ENCODE measurements at places on chromosomes 6 and 20.
A peak's percentile ranks its signal among the peaks of the same experiment; 100 is the strongest.

DNA sequence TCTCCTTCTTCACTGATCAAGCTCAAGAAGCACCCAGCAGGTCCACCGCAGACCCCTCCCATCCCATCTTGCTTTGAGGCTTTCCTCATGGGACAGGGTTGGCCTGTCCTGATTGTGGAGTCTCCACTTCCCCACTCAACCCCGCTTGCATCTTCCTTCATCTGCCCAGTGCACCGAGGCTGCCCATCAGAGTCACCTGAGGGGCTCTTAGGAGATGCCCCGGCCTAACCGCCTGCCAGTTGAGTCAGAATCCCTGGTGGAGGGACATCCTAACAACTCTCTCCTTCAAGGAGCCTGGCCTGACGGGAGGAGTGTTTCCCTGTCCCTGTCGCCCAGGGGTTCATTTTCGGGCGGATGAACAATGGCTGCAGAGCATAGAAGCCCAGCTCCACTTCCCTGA is 46.1 kb downstream of the RBM38 start:
- DNase-seq, result no peak

DNA sequence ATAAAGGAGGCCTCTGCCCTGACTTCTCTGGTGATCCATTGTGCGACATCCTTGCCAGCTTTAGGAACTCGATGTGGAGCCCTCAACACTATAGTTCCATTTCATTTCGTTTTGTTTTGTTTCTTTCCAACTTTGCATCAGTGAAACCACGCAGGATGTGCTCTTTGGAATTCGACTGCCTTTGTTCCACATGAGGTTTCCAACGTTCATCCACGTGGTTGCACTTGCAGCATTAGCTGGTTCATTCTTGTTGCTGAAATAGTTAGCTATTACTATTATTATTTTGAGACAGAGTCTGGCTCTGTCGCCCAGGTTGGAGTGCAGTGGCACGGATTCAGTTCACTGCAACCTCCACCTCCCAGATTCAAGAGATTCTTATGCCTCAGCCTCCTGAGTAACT is 61.3 kb upstream of the ZNFX1 start:
- DNase-seq, result no peak

DNA sequence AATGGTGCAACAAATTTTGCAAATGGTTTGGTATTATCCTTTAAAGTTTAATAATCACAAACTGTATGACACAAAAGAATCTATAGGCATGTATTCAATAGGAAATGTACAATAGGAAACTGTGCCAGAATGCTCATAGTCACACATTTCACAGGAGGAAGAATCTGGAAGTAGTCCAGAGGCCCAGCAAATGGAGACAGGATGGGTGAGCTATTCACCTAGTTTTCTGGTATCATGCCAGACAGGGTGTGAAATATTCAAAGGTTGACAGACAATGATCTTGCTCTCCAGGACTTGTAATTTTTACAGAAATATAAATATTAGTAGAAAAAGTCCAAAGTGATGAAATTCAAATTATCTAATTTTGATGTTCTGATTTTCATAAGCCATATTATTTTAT is 520.1 kb upstream of the IMPG1 start:
- DNase-seq, result peak; percentile 3

DNA sequence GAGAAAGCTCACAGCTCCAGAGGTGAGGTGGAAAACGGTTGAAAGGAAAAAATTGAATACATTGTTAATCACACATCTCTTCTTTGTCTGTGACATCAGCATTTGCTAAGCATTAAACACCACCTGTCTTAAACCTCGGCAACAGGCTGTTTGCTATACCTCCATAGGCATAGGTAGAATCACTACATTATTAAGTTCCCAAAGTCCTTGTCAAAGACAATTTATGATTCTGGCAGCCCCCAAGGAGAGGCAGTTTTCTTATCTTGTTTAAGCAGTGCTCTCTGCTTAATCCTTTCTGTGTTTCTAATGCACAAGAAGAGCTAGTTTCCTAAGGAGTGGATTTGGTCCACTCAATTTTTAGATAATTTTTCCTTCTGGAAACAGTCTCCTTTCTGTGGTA is 249.7 kb downstream of the NKAIN2 start:
- DNase-seq, result no peak

GRCh38 chr20:36607586-36608387 is 2.2 kb downstream of the RAB5IF start:
- DNase-seq, result no peak

DNA sequence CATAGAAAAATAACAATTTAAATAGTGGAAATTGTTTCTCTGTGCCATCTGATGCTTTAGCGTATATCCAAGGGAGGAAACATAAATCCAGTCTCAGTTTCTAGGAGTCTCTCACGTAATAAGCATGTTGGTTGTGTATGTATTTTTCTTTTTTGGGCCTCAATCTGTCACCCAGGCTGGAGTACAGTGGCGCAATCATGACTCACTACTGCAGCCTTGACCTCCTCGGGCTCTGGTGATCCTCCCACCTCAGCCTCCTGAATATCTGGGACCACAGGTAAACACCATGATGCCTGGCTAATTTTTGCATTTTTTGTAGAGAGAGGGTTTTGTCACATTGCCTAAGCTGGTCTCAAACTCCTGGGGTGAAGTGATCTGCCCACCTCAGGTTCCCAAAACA is 78.6 kb upstream of the PLN start:
- DNase-seq, result peak; percentile 22

GRCh38 chr6:33695451-33695887 is 16.0 kb downstream of the UQCC2 start:
- DNase-seq, result peak; percentile 21

GRCh38 chr6:133130863-133131262 is 110.3 kb upstream of the EYA4 start:
- DNase-seq, result peak; percentile 30

GRCh38 chr6:9205645-9206044 is 770.3 kb upstream of the SLC35B3 start:
- no peak for DNase-seq

- peak; percentile 98 for DNase-seq
These were observed 138.4 kb upstream of the TNFAIP3 start for GRCh38 chr6:137728386-137729349.

- no peak for DNase-seq
These were observed 83.3 kb upstream of the ID4 start for GRCh38 chr6:19753826-19754225.

DNA sequence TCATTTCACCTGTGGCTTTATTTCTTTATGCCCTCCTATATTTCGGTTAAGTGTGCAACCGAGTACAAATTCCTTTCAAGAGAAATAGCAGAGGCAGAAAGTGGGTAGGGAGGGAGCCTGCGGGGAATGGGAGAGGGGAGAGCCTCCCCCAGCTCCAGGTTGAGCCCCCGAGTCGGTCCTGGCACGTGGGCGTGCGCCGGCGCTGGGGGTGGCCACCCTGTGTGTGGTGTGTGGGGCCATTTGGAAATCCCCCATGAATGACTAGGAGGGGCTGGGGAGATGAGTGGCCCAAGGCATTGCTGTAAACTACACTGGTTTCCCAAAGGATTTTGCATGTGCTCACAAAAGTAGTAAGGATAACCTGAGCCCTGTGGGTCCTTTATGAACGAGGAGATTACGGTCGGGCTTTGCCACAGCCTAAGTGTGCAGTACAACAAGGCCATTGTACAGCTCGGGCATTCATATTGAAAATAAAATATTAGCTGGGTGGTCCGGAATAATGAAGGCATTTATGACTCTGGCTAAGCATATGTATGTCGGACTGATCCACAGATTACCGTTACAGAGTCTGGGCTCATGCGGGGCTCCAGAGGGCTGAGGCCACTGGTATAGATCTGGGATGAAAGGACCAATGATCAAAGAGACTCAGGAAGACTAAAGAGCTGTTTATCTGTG is 84.5 kb upstream of the RALGAPA2 start:
- no peak for DNase-seq

DNA sequence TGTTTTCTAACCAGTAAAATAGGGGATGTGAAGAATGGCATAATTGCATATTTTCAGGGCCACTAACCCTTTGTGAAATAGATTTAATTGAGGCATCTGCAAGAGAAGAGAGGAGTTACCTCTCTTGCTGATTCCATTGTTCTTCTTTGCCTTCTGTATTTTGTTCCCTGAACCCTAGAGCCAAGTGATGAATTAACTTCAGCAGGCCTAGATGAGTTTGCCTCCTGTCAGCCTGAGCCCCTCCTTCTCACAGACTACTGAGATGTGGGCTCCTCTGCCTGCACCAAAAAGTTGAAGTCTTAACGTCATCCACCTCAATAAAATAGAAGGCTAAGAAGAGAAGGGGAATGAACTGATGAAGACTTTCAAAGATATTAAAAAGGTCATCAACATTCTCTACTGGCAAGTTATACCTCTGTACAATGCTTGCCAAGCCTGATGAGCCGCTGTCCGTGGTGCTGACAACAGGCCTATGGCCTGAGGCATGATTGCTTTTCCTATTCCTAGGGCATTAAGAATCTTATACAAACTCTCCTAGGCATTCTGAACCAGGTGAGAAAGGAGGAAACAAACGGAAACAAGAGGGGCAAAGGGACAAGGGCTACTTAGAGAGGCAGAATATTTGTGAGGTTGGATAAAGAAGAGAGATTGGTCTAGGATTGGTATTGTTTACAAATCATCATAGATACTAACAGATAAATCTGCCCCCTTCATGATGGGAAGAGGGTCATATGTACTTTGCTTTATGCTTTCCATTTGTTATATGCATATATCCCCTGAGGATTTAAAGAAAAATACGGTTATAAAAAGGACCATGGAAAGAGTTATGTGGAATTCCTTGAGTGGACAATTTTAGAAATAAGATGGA is 46.8 kb downstream of the CD24 start:
- peak; percentile 25 for DNase-seq

- DNase-seq, result no peak
These were observed 261.9 kb upstream of the ECI2 start for GRCh38 chr6:4397307-4397706.

- DNase-seq, result no peak
These were observed 20.4 kb downstream of the SNPH start for GRCh38 chr20:1286267-1287024.

- peak; percentile 95 for DNase-seq
These were observed 19.2 kb downstream of the TUBB2B start for GRCh38 chr6:3208098-3208774.

DNA sequence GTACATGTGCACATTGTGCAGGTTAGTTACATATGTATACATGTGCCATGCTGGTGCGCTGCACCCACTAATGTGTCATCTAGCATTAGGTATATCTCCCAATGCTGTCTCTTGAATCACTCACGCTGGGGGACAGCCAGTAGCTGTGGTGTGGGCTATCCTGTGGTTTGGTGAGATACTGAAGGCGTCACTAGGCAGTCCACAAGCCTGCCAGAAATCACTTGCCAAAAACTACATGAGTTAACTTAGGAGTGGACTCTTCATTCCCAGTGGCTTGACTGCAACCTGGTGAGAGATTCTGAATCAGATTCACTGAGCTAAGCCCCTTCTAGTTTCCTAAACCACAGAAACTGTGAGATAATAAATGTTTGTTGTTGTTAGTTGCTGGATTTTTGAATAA is 191.3 kb downstream of the TSHZ2 start:
- peak; percentile 61 for DNase-seq

DNA sequence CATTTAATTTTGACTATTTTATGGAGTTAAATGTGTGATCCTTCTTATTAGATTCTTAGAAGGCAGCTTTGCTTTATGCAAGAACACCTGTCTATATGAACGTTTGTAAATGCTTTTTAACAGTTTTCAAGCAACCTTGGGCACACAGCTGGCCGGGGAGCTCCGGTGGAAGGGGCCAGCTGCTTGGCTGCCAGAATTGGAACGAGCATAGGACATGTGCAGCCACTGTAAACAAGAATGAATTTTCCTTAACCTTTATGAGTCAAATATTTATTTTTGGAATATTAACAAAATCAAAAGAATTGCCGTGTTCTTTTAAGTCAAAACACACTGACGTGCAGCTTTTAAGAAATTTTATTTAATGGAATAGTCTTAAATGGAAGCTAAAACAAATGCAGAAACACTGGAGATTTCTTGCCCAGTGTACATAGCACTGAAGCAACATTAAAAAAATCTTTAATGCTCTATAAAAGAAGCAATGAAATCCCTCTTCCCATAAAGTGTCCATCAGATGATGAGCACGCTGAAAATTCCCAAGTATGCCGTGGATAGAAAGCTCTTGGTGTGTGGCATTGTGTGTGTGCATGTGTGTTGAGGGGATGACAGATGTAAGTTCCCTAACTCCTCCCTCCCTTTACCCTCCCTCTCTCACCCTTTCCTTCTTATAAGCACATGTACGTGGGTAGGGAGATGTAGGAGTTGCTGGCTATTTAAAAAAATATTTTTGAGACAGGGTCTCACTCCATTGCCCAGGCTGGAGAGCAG is 208.9 kb upstream of the EXOC2 start:
- DNase-seq, result no peak

DNA sequence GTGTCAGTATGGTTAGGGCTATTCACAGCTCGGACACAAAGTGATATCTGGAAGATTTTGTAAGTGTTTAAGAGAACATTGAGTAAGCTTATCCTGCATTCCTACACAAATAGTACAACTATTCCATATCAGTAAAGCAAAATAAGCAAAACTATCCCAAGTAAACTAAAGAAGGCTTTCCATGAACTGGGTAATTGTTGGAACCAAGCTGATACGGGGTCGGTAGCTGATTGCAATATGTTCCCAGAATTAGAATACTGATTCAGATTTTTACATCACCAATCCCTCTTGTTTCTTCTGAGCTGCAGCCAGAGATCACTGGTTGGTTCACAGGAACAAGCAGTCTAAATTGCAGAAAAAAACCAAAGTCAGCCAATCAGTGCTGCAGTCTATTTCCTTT is 54.1 kb downstream of the CDS2 start:
- DNase-seq, result no peak

DNA sequence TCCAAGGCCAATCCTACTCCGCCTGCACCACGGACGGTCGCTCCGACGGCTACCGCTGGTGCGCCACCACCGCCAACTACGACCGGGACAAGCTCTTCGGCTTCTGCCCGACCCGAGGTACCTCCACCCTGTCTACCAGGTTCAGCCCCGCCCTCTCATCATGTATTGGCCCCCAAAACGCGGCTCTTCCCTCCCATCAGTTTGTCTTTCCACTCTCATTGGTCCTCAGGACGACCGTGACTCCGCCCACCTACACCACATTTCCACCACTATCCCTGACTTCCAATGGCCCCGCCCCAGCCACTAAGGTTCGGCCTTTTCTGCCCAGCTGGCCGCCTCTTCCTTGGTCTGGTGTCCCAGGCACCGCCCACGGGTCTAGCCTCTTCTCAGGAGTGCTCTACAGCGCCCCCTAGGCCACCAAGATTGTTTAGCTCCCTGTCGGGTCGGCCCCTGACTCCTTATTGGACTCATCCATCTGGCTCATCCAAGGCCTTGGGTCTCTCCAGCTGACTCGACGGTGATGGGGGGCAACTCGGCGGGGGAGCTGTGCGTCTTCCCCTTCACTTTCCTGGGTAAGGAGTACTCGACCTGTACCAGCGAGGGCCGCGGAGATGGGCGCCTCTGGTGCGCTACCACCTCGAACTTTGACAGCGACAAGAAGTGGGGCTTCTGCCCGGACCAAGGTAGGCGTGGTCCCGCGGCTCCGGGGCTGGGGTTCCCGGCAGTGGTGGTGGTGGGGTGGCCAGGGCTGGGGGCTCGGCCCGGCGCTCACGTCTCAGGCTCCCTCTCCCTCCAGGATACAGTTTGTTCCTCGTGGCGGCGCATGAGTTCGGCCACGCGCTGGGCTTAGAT is 3.1 kb downstream of the MMP9 start:
- DNase-seq, result peak; percentile 25
